ENCODE measurements at places on chromosomes 4 and X.

DNA sequence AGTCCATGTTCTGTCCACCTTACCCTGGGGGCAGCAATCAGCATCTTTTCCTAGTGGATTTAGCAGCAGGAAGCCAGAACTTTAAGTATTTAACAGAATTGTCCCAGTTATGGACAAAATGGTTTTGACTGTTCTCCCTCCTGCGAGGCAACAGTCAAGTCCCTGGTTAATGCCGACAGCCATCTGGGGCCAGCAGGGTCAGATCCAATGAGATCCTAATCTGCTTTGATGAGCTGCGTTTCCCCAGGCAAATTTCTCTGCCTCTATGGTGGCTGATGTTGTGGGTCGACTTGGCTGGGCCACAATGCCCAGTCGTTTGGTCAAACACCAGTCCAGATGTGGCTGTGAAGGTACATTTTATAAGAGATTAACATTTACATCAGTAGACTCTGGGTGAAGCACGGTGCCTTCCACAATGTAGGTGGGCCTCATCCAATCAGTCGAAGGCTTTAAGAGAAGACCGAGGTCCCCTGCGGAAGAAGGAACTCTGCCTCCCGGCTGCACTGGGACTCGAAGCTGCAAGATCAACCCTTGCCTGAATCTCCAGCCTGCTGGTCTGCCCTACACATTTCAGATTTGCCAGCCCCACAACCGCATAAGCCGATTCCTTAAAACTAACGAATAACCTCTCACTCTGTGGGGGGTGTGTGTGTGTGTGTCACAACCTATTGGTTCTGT is 89.0 kb upstream of the C4orf50 start:
- no peak for DNase-seq

- no peak for DNase-seq
These were observed 624.3 kb upstream of the TENM3 start for GRCh38 chr4:181618896-181619295.

- no peak for DNase-seq
These were observed 7.8 kb downstream of the ARAF start for GRCh38 chrX:47568656-47569295.

DNA sequence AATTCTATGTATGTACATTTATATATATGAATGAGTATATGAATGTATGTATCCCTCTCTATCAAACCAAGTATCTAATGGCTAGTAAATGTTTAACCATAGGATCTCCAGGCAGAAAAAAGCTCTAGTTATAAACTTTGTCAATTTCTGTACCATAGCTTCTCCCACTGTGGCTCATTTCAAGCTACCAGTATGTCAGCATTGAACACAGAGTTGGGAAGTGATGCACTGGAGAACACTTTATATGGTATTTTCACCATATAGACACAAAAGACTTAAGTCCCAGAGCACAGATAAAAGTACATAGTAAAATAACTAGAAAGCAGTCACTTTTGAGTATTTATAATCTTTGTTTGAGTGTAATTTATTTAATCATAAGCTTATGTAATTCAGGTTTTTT is 53.9 kb upstream of the ATP8A1 start:
- DNase-seq, result no peak

GRCh38 chr4:68593112-68593511 is 17.0 kb upstream of the UGT2B17 start:
- no peak for DNase-seq

- DNase-seq, result no peak
These were observed 23.6 kb downstream of the CA5B start for GRCh38 chrX:15761564-15762191.

- no peak for DNase-seq
These were observed 533.3 kb downstream of the TMA16 start for GRCh38 chr4:164027805-164028204.

- DNase-seq, result no peak
These were observed 34.4 kb upstream of the ANXA3 start for GRCh38 chr4:78517050-78517652.

DNA sequence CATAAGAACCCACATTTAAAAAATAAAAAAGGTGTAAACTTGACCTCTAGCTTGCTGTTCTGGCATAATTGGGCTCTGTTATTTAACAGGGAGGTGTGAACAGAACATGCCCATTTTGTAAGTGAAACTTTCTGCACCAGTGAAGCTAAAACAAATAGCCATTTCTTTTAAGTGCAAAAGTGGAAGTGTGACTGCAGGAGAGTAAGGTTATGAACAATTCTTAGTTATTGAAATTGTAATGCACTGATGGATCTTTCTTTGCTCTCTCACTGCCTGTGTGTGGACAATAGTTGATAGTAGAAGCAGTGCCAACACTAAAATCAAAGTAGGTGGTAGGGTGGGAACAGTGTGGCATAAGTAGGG is 12.6 kb downstream of the P2RY10 start:
- DNase-seq, result no peak

GRCh38 chrX:122913134-122913533 is 270.9 kb upstream of the GRIA3 start:
- no peak for DNase-seq

- no peak for DNase-seq
These were observed 4.5 kb downstream of the CFAP299 start for GRCh38 chr4:80340036-80340435.

DNA sequence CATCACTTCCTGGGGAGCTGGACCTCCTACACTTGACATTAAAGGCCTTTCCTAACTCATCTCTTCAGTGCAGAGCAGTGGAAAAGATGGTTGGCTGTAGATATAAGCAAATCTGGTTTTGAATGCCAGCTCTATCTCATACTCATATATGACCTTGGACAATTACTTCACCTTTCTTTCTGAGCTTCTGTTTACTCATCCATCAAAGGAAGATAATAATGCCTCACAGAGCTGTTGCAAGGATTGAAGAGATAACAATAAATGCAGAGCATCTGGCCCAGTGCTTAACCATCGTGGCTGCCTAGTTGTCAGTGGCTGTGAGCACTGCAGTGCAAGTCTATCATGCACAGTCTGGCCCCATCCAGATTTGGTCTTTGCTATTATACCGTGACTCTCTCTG is 148.1 kb upstream of the EOLA2 start:
- DNase-seq, result no peak

DNA sequence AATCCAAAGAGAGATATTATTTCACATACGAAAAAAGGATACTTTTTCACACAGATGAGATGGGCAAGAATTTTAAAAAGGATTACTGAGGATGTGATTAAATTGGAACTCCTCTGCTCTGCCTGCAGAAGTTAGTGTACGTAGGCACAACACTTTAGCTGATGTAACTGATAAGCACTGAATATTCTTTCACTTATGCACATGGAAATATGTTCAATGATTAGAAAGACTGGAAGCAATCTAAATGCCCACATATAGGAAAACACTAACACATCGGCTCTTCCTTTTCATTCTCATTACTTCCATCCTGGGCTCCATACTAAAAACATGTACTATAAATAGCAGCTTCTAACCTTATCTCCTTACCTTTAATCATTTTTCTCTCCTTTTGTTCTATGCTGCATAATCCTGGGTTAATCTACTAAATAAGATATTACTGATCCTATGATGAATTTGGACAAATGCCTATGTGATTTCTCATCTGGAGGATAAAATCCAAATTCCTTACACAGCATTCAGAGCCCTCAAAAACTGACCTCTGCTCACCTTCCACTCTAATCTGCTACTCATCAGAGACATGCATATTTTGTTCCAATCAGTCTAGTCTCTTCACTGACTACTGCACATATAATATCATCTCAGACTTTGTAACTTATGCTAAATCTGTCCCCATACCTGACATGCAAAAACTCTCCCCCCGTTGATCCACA is 197.8 kb downstream of the PDGFC start:
- DNase-seq, result no peak
